ENCODE measurements at places on chromosomes 3 and 15.

DNA sequence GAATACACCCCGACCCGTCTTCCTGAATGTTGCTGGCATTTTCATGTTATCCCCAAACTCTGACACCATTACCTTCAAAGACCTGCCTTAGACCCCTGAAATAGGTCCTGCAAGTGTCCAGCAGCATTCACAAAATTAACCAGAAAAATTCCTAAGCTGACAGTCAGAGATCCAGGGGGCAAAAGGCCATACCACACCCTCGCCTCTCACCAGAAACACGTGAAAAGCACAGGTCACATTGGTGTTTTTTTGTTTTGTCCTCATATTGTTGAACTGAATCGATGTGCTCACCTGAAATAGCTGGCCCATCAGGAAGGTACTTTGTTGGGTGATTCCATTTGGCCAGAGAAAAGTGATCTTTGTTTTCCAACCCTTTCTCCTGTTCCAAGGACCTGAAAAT, 113.1 kb upstream of the HES1 start:
- DNase-seq = no peak

DNA sequence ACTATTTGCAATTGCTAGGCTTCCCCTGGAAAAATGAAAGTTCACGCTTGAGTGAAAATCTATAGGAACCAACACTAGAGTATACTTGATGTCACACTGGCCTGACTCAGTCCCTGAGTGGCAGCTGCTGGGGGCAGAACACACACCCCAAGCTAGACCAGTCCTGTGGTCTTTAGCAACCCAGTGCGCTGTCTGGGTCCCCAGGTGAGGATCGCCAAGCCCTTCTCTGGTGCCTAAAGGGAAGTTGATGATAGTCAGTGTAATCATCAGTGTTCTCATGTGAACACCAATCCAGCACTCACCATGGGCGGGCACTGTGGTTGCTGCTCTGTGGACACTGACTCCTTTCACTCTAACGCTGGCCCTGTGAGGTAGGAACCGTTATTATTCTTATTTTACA, 11.2 kb downstream of the ALDH1A3 start:
- DNase-seq = no peak

- DNase-seq = no peak
Measured at GRCh38 chr3:100072326-100073048, 41.8 kb downstream of the FILIP1L start.

- DNase-seq = no peak
Measured at GRCh38 chr3:85571835-85572234, 613.0 kb downstream of the CADM2 start.

GRCh38 chr15:48144889-48145288, 24.1 kb downstream of the SLC24A5 start:
- DNase-seq = no peak

DNA sequence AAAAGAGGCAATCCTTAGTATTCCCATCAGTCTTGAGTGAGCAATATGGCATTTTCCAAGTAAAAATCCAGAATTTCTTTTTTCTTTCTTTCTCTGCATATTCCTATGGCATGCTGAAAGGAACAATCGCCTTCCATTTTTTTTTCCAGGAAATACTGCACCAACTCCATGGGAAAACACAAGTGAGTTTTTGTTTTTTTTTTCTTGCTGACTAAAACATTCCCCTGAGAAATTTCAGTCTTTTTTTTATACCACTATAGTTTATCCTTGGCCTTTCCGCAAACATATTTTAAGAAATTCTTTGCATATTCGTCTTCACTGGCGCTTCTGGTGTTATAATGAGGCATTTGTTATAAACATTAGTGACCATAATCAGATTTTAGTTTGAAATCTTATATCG, 429.6 kb upstream of the MDFIC2 start:
- DNase-seq = no peak

DNA sequence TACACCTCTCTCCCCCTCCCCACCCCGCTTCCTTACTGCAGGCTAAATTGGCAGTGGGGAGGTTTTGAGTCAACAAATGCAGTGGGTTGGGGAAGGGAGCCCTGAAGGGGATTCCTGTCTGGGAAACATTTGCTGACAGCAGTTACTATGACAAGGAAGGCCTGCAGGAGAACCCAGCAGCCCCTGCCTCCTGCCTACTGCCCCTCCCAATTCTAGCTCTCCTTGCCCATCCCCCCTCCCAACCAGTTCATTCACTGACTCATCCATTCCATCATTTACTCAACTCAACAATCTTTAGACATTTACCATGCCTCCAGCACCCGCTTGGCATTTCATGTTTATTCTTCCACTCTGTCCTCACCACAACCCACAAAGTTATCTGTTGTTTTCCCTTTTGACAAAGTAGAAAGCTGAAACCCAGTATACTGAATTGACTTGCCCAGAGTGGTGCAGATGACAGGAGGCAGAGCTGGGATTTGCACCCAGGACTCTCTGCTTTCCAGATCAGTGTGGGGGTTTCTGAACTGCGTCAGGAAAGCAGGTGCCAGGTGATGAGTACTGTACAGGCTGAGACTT, 75.0 kb downstream of the MAGEF1 start:
- DNase-seq = no peak

DNA sequence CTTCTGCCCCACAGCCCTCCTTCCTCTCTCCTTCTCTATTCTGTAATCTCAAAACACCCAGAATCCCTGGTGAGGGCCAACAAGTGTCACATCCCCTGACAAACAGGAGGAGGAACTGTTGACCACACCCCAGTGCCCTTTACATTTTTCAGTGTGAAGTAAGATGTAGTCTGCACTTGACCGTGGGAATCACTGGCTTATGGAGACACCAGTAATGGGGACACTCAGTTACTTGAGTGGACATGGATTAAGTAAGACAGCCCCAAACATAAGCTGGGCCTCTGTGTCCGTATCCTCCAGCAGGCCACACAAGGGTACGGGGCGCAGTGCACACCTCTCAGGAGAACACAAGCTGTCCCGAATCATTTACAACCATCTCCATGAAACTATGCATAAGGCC, 28.4 kb upstream of the LIMD1 start:
- DNase-seq = no peak

GRCh38 chr15:57767481-57767880, 61.0 kb downstream of the POLR2M start:
- DNase-seq = no peak

DNA sequence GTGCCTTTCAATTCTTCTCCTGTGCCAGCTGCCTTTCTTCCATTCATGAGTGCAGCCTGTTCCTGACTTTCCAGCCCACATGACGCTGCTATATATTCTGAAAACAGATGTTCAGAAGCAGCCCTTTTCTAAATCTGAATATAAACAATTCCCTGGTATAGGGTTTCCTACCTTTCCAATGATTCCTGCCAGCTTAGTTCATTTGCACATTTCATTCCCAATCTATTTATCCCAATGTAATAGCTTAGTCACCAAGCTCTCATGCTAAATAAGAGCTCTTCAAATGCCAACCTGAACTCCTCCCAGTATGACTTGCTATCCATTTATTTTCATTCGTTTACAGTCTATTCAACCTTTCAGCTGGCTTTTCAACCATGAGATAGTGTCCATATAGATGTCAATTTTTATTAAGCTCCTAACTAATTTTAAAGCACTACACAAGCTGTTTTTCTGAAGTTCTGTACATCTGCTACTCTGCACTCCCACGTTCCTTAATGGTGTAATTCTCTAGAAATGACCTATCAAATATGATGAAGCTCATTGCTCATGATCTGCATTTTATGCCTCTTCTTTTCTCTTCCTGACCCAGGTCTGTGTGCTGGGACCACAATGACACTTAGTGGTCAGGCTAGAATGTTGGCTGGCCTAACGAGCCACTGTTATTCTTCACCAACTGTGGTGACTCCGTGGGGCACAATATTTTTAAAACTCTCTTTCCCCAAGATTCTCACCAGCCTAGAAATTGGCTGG, 605.0 kb upstream of the TBL1XR1 start:
- DNase-seq = peak; percentile 90

DNA sequence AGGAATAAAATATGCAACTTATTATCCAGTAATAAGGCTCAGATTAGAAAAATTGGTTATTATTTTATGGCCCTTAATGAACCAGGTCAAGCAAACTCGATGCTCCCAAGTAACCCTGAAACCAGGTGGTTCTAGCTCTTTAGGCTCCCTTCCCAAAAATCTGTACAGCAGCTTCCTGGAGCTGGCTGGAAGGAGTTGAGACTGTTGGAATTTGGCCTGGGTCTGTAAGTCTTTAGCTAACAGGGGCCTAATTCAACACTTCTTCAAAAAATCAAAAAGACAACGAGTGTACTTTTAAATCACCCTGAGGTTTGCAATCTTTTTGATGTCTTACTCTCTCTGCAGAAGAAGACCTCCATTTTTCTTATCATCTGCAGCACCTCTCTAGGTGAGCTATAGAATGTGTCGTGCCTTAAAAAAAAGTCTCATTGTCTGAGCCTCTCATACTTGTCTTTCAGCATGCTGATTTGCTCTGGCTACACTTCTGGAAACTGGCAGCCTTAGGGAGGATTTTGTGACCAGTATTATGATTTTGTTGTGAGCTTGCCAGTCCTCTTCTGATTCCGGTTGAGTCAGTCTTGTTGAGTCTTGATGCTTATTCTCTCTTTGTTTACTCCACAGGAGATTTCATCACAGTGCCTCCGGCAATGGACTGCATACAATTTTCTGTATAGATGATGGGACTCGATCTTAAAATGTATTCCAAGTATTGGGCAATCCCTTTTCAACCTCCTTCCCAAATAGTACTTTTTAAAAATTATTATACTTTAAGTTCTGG, 235.0 kb upstream of the KBTBD8 start:
- no peak for DNase-seq

- DNase-seq = no peak
Measured at GRCh38 chr15:66961407-66961884, 104.0 kb upstream of the SMAD3 start.

DNA sequence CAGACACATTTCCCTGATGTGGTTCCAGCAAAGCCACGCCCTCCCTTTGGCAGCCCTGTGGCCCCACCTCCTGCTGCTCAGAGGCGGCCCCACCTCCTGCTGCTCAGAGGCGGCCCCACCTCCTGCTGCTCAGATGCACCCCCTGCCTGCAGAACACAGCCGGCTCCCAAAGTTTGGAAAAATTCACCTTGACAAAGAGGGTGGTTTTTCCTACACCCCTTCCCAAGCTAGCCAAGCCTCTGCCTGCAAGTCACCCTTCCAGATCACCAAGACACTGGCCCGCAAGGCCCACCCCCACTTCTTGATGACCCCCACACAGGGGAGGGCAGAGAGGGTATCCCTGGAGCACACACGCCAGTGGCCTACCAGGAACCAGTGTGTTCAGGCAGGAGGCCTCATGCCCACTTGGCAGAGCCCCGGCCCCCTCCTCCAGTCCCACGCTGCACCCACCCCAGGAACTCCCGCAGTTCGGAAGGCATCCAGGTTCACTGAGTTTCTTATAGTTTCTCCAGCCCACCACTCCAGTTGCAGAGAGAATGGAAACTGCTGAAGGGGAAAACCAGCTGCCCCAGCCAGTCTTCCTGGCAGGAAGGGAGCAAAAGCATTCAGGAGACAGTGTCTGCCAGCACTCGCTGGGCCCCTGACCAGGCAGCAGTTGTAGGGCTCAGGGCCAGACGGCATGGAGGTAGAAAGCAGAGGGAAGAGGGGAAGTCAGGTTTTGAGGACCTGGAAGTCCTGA, 2.3 kb upstream of the HAPLN3 start:
- peak; percentile 44 for DNase-seq

DNA sequence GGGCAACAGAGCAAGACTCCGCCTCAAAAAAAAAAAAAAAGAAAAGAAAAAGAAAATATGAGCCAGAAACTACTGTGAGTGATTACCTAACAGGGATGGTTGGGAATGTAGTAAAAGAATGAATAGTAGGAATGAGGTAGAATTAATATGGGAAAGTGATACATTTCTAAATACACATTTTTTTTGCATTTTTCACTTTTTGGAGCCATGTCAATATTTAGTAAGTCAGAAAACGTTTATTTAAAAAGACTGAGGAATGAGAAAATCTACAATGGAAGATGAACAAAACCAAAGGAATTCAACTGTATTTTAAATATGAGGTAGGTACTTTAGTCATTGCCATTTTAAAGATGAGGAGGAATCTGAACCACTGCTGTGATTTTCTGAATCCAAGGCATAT, 817.2 kb upstream of the CADM2 start:
- no peak for DNase-seq

DNA sequence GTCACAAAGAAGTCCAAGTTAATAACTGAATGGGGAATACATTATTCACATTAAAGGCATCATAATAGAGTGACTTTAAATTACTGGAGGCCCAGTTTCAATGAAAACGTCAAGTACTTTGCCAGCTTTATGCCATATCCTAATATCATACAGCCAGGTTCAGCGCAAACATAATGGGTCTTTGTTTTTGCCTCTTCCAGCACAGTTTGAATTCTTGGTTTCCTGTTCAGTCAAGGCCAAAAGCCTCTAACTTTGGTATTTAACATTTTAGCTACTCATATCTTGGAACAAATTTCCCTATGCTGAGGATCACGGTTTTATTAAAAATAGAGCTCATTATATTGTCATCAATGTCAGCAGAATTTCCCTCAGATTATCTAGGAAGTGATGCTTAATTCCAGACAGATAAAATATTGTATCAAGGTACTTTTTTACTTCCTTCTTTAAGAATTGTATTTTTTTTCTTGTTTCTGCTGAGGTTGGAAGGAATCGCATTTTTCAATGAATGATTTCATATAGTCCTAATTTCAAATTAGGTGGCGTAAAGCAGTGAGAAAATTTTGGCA, 269.2 kb downstream of the THRB start:
- no peak for DNase-seq

GRCh38 chr3:77887611-77888010, 847.7 kb downstream of the ROBO2 start:
- DNase-seq = no peak

DNA sequence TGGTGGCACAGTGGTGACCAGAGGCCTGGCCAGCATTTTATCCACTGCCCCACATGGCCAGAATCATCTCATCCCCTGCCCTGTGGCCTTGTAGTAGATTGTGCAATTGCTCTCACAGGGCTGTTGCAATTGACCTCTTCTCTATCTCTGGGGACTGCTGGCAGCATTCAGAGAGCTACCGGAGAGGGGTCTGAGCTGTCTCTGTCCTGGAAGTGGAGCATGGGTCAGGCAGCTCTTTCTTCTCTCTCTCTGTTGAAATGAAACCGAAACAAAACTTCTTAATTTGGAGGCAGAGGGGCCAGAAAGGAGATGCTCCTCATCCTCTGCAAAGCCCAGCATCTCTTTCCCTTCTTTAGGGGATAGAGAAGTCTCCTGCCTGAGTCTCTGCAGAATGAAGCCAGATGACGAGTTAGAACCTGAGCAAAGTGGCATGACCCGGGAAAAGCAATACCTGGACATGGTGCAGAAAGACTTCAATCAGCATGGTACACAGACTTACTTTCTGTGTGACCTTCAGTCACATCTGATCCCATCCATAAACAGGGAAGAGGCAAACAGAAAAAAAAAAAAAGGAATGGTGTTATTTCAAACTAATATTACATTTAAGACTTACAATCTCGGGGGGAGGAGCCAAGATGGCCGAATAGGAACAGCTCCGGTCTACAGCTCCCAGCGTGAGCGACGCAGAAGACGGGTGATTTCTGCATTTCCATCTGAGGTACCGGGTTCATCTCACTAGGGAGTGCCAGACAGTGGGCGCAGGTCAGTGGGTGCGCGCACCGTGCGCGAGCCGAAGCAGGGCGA, 144.5 kb upstream of the BCL6 start:
- no peak for DNase-seq

Data from NCI-H1105 treated with DMSO at 0.1 percent for 48 hours (cell line).